ENCODE measurements at places on chromosomes 2 and 18.

DNA sequence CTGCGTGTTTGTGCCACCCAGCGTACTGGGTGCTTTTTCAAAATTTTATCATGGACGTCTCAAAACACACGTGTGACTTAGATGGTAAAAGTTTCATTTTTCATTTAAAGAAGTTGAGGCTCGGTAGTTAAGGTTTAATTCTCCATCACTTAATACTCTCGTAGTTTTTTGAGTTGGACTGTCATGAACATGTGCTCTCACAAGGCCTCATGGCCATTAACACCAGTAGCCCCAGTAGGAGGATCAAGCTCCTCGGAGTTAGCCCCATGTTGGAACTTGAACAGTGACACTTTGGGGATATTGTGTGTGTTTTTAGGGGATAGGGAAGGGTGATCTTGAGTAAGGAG, 15.3 kb downstream of the NMUR1 start:
- no peak for DNase-seq

DNA sequence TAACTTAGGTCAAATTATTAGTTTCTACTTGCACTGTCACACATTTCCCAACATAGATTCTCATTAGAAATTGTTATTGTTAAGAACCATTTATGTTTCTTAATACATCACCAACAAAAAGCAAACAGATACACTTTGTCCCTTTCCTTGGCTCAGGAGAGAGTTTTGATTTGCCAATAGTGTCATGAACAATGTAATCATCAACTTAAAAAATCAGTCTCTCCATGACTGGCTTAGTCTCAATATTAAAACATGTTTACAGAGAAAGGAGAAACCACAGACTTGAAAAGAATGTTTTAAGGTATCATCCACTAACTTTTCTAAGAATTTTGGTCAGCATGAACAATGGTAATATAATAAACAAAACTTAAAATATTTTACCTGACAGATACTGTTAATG, 416.5 kb upstream of the KCNH7 start:
- DNase-seq, result no peak

GRCh38 chr18:11586896-11587295, 22.5 kb upstream of the SLC35G4 start:
- no peak for DNase-seq

GRCh38 chr2:37858400-37858711, 66.7 kb upstream of the RMDN2 start:
- DNase-seq, result peak; percentile 19

GRCh38 chr2:174914853-174915760, 90.1 kb downstream of the CHN1 start:
- no peak for DNase-seq

- DNase-seq, result no peak
Measured at GRCh38 chr2:222450021-222450420, 25.7 kb downstream of the SGPP2 start.

GRCh38 chr2:10141736-10142639, 19.4 kb downstream of the RRM2 start:
- DNase-seq, result no peak

DNA sequence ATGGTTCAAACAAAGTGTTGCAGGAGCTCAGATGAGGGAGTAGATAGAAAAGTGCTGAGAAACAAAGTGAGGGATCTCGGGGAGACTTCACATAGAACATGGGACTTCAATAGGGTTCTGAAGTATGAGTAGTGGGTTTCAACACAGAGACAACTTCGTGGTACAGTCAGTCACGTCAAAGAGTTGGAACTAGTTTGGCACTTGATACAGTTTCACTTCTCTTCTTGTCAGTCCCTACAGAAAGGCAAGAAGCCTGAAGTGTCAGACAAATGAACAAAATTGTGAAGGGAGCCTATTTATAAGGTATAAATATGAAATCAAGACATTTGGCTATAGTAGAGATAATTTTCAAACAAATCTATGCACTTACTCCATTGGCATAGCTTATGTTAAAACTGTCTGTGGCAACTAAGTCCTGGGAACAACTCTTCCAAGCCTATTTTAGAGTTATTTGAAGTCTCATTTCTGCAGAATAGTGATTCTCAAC, 338.0 kb downstream of the TDRD15 start:
- no peak for DNase-seq

All from A549 (cell line).